Parietal lobe (tissue), 2 donors: ENCODE measurements at places on chromosomes 7 and 10. TPM values are rescaled to one million over a fixed set of nuclear protein-coding genes. Genes with fewer than 3 reads are reported as not detected.

Gene LLCFC1
- total RNA-seq, result not detected

Gene SFR1
- total RNA-seq, result 11.9 TPM

Gene RAPGEF5
- 77.0 TPM for total RNA-seq

Gene TMEM72
- total RNA-seq, result not detected

Gene ELN
- total RNA-seq, result 6.9 TPM

Gene RADIL
- 6.3 TPM for total RNA-seq

Gene CDNF
- total RNA-seq, result not detected

Gene NME8
- not detected for total RNA-seq

Gene AKR1C2
- 22.8 TPM for total RNA-seq

Gene ESYT2
- 81.1 TPM for total RNA-seq

Gene CLIP2
- 178 TPM for total RNA-seq

Gene ECD
- 36.3 TPM for total RNA-seq

Gene OR2A42
- total RNA-seq, result under 0.01 TPM

Gene NEUROD6
- total RNA-seq, result 439 TPM

Gene CLDN15
- total RNA-seq, result 5.9 TPM

Gene CDH23
- total RNA-seq, result 7.2 TPM

Gene DPYSL4
- 69.5 TPM for total RNA-seq

Gene KCNMA1
- total RNA-seq, result 120 TPM

Gene GJD4
- total RNA-seq, result not detected

Gene FAM170B
- total RNA-seq, result not detected

Gene CHST15
- total RNA-seq, result 64.8 TPM

Gene PLEKHS1
- not detected for total RNA-seq
